Activated CD4-positive, alpha-beta T cell treated with anti-CD3 and anti-CD28 coated beads, Interleukin-10, Interleukin-2, amounts not matched to agents 100 ng/mL and 50 ng/mL, durations not matched to agents 16 hours and 8 hours (primary cell): ENCODE measurements at places on chromosomes 7 and 10.
A peak's percentile ranks its signal among the peaks of the same experiment; 100 is the strongest.

DNA sequence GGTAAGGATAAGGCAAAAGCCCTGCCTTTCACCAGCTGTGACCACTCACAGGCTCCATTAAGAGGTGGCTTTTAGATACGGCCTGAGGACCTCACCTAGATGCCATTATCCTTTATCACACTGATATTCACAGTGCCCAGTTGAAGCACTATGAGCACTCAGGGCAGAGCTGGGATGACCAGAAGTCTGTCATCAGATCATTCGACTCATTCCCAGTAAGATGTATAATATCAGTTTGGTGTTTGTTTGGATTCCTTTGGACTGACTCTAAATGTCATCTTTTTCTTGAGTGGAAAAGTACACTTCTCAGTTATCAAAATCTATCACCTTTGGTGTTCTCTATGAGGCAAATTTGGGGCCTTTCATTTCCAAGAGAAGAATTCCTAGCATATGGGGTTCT lies 18.7 kb downstream of the CCDC136 start:
- no peak for DNase-seq

DNA sequence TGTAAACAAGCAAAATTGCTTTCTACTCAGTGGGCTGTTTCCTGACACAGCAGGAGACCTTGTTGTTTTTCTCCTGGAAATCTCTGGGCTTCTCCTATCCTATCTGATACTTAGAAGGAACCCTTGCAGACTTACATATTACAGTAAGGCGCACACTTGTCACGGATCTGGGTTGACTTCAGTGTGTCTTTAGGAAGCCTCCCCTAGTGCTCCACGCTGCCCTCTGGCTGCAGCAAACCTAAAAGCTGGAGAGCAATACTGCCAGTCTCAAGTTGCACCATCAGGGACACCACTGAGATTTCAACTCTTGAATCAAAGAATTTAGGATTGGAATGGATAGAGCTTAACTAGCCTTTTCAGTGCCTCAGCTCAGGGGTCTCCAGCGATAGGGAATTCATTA lies 495.3 kb downstream of the LRMDA start:
- DNase-seq: peak; percentile 8

GRCh38 chr7:123944395-123944794 lies 19.4 kb downstream of the SPAM1 start:
- no peak for DNase-seq

- DNase-seq: no peak
Observed at GRCh38 chr10:48803801-48804584, 119.3 kb downstream of the WDFY4 start.

- no peak for DNase-seq
Observed at GRCh38 chr10:120011359-120012130, 119.0 kb downstream of the SEC23IP start.

DNA sequence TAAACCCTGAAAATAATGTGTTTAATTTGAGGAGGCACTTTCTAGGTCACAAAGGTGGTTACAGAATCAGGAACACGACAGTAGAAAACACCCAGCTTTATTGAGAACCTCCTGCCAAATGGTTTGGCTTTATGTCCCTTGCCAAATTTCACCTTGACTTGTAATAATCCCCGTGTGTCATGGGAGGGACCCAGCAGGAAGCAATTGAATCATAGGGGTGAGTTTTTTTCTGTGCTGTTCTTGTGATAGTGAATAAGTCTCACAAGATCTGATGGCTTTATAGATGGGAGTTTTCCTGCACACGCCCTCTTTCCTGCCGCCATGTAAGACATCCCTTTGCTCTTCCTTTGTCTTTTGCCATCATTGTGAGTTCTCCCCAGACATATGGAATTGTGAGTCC lies 193.8 kb upstream of the KLF6 start:
- DNase-seq: peak; percentile 9
